ENCODE measurements at places on chromosomes 6 and 20.

GRCh38 chr6:13369591-13369990, 41.3 kb upstream of the TBC1D7 start:
- DNase-seq = no peak

GRCh38 chr6:27838945-27839625, 73.1 kb downstream of the OR2B2 start:
- DNase-seq = no peak

DNA sequence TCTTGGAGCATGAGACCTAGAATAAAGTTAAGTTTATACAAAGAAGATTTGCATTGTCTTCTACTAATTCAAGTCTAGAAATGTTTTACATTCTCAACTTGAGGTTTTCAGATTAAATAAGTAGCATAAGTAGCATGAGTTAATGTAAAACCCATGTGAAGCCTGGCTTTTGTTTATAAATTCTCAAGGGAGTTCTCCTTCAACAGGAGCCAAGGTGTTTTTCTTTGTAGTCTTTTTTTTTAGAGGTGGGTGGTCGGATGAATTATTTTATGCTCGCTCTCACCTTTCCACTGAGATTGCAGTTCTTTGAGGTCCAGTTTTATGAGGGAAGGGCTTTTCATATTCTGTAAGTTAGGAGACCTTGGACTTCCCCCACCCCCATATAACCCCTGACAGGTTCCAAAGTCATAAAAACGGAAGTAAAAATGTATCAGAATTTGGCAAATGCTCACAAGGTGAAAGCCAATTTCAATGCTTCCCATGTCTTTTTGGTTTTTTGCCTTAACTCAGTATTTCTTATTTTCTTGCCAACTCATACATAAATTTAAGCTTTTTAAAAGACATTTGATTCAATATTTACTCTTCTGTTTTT, 244.3 kb upstream of the ASCC3 start:
- DNase-seq = no peak

GRCh38 chr20:13292201-13292885, 71.3 kb downstream of the ISM1 start:
- no peak for DNase-seq

- no peak for DNase-seq
Measured at GRCh38 chr6:90003069-90003795, 109.0 kb downstream of the GJA10 start.

DNA sequence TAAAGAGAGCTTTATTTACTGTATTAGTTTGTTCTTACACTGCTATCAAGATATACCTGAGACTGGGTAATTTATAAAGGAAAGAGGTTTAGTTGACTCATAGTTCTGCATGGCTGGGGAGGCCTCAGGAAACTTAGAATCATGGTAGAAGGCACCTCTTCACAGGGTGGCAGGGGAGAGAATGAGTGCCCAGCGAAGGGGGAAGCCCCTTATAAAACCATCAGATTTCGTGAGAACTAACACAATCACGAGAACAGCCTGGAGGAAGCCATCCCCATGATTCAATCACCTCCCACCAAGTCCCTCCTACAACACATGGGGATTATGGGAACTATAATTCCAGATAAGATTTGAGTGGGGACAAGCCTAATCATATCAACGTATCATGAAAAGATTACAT, 27.2 kb downstream of the ARID1B start:
- DNase-seq = no peak

- DNase-seq = no peak
Measured at GRCh38 chr6:74742793-74743508, 462.9 kb downstream of the COL12A1 start.
